ENCODE measurements at places on chromosomes 6 and 20. TPM values are rescaled to one million over a fixed set of nuclear protein-coding genes. Genes with fewer than 3 reads are reported as not detected.

DNA sequence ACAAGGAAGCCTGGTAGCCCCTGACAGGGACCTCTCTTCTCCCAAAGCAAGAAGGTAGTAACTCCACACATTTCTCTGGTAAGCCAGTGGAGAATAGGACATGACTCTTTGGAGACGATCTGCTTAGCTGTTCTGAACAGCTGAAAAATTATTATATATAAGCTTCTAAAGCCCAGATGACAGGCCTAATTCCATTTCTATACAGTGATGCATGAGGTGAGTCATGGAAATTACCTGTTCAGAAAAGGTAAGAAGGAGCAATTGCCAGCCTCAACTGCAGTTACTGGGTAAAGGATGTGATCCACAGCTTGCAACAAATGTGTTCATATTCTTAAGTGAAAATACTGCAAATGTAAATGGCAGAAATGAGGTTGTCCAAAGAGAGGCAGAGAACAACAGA lies 54.0 kb downstream of the PREP start:
- DNase-seq = no peak

GRCh38 chr6:52417675-52418111 lies 2.4 kb upstream of the EFHC1 start:
- DNase-seq = peak; percentile 95

DNA sequence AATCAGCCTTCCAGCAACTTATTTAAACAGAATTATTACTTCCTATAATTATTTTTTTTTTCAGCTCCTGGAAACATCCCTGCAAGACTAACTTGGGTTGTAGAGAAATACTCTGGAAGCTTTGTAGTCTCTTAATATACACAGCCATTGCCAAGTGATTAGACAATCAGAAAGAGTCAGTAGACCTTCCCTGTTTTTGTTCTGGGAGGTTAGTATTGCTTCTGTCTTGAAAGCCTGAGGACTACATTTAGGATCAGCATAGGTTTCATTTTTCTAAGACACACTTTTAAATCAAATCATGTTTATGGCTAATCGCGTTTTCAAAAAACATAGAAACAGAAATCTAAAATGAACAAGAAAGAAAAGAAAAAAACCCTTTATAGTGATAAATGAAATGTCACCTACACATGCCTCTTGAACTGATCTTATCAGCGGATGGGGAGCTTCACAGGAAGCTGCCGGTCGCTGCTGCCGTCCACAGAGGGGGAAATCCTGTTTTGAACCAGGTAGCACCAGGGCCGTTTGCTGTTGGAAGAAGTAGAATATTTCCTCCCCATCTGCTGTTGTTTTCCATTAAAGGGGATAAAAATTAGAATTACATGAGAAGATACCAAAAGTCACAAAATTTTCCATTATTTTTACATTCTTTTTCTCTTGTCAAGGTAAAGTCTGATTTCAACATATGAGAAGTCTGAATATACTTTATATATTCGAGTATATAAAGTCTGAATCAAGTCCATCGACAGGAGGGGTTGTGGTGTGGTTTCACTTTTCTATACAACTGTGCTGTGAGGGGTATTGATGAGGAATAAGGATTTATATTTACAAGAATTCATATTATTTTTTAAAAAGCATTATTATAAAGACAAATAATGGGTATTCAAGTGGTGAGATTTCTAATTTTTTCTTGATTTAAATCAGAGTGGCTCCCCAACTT lies 94.6 kb downstream of the ARMC2 start:
- peak; percentile 17 for DNase-seq

GRCh38 chr6:11833626-11834592 lies 55.3 kb upstream of the ADTRP start:
- DNase-seq = no peak

GRCh38 chr6:72953971-72954381 lies 271.3 kb downstream of the KHDC1L start:
- DNase-seq = no peak

GRCh38 chr6:10633216-10633615 lies 61.2 kb downstream of the C6orf52 start:
- peak; percentile 81 for DNase-seq

DNA sequence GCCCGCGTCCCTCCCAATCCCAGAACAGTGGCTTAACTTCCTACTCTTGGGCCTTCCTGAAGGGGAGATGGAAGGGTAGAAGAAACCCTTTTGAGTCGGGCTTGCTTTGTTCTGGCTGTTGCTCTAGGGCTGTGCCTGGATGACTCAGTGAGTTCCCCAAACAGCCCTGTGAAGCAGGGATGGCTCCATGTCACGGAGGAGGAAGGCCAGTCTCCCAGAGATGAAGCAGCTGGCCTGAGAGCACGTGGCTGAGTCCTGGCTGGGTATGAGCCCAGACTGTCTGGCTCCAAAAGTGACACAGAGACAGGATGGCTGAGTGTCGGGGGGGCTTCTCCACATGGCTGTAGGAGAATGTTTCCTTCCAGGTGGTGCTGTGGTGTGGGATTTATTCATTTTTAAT lies 4.6 kb downstream of the SYTL3 start:
- DNase-seq = peak; percentile 38

GRCh38 chr6:28757429-28758045 lies 166.2 kb downstream of the TRIM27 start:
- no peak for DNase-seq

GRCh38 chr6:131600716-131601115 lies 27.3 kb downstream of the MED23 start:
- no peak for DNase-seq

DNA sequence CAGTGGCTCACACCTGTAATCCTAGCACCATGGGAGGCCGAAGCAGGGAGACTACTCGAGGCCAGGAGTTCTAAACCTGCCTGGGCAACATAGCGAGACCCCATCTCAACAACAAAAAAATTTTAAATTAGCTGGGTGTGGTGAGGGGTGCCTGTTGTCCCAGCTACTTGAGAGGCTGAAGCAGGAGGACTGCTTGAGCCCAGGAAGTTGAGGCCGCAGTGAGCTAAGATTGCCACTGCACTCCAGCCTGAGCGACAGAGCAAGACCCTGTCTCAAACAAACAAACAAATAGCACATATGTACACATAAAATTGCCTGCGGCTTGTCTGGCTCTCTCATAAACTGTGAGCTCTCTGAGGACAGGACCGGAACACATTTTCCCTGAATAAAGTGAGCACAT lies 106.3 kb downstream of the BANF2 start:
- DNase-seq = no peak

- DNase-seq = no peak
Observed at GRCh38 chr6:35786810-35787209, 6.0 kb downstream of the CLPSL1 start.

DNA sequence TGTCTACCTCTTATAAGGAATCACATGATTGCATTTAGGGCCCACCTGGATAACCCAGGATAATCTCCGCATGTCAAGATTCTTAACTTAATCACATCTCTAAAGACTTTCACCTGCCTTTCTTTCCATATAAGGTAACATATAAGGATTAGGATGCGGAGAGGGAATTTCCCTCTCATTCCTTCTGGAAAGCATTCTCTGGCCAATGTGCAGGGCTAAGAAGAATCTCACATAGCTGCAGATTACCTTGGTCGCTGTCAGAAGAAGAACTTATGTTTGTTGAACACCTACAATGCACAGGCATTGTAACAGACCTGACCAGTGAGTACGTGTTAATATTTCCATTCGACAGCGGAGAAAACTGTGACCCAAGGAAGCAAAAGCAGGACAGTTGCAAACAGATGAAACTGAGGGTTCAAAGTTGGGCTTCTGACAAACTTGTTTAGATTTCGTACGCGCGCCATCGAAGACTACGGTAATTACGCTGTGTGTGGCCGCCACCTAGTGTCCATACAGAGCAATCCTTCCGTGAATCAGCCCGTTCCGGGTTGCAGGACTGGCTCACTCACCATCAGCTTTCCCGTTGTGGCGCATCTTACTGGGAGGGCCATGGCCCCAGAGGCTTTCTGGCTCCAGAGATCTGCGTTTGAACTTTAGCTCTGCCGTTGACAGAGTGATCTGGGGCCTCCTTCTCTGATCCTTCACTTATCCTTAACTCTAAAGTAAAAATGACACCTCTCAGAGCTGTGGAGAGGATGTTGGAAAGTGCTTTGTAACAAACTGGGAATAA lies 9.5 kb downstream of the C20orf202 start:
- DNase-seq = peak; percentile 84

The KCNG1 gene
- total RNA-seq = 0.70 TPM

The VPS16 gene
- 51.6 TPM for total RNA-seq

The MATN4 gene
- total RNA-seq = 0.17 TPM
